ENCODE measurements at places on chromosomes 5 and 9.

GRCh38 chr5:172939071-172939470 is 20.2 kb upstream of the RPL26L1 start:
- DNase-seq: no peak

GRCh38 chr5:104018299-104018698 is 455.7 kb upstream of the NUDT12 start:
- no peak for DNase-seq

- no peak for DNase-seq
Observed at GRCh38 chr5:159186319-159186718, 23.0 kb downstream of the RNF145 start.

DNA sequence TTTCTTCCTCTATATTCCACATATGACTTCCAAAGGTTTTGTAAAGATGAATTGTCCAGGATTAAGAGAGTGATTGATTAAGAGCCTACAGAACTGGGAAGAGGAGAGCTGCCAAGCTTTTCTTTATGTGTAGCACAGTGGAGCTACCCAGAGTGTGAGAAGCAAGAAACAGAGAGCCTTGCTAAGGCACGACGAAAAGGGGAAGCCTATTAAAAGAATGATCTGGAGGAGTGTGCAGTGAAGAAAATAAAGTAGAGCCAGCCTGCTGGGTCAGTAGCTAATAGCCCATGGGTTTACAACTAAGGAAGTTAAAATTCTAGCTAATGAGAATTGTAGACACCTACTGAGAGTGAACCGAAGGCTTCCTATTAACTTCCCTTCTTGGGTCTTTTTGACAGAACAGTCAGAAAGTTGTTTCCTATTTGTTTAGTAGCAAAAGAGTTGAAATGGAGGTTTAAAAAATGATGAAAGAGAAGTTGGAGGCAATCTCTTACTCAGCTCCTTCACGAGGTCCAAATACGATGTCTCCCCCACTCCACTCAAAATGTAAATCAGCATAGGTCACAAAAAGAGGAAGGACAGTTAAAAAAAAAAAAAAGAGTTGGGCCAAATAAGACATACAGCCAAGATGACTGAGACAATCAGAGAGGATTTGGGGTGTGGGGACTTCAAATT is 957 bp upstream of the PRR16 start:
- DNase-seq: no peak

GRCh38 chr5:112390327-112390726 is 28.8 kb downstream of the EPB41L4A start:
- DNase-seq: no peak

DNA sequence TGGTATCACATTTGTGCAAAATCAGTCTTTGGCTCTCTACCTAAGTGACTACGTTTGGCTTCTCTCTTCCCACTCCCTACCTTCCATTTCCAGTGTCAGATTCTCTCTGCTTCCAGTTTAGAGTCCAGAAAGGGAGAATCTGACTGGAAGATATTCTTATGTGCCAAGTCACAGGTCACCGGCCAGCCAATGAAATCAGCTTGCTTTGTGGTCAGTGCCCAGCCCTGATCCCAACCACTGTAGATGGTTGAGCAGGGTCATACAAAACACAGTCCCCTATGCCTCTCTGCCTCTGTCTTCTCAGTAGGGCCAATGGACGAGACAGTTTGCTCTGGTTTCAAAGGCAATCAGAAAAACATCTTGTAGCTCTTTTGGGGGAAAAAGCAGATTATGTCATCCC is 15.6 kb upstream of the EPB41L4B start:
- no peak for DNase-seq

- no peak for DNase-seq
Observed at GRCh38 chr9:130982636-130983358, 26.2 kb upstream of the LAMC3 start.

- DNase-seq: no peak
Observed at GRCh38 chr5:142892021-142892420, 121.8 kb downstream of the ARHGAP26 start.

DNA sequence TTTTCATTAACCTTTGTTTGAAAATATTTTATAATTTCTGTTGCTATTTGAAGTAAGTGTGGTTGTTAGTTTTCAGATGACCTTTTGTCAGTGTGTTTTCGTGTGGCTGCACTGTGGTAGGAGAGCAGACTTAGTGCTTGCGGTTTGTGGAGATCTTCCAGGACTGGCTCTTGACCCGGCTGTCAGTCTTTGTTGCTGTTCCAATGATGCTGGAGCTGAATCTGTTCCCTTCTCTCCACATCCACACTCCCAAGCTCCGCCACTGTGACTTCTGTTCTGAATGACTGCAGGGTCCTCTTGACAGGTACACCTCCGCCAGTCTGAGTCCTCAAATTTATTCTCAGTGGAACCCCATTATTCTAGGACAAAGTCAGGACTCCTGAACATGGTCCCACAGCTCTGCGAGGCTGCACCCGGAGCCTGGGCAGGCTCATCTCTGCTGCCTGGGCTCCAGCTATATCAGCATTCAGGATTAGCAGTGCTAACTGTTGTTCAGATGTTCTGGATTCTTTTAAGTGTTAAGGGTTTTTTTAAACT is 126.0 kb downstream of the WNK2 start:
- DNase-seq: no peak

GRCh38 chr9:106596984-106597383 is 266.0 kb upstream of the ZNF462 start:
- DNase-seq: no peak

GRCh38 chr5:97478483-97478882 is 295.4 kb upstream of the RIOK2 start:
- no peak for DNase-seq

DNA sequence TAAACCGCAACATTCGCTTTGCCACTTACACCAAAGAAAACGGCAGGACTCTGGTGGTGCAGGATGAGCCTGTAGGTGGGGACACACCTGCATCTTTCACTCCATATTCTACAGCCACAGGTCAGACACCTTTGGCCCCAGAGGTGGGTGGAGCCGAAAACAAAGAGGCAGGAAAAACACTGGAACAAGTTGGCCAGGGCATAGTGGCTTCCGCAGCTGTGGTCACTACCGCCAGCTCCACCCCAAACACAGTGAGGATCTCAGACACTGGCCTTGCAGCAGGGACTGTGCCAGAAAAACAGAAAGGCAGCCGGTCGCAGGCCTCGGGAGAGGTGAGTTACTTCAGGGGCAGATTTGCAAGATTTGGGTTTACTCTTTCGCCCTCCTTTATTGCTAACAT is 33.8 kb downstream of the KDM3B start:
- DNase-seq: no peak

DNA sequence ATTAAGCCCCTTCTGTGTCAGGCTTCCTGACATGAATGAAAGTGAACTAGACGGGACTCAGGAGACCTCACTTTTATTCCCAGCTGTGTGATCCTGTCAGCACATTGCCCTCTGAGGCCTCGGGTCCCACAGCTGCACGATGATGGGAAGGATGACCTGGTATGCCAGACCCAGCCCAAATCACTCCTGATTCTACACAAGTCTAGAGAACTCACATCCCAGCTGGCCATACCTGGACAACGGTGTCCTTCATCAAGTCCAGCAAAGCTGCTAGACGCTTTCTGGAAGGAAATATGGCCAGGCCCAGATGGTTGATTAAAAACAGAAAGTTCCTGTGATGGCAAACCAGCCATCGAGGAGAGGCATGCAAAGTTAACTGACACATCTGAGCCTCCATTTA is 118.0 kb upstream of the FSTL4 start:
- DNase-seq: no peak

DNA sequence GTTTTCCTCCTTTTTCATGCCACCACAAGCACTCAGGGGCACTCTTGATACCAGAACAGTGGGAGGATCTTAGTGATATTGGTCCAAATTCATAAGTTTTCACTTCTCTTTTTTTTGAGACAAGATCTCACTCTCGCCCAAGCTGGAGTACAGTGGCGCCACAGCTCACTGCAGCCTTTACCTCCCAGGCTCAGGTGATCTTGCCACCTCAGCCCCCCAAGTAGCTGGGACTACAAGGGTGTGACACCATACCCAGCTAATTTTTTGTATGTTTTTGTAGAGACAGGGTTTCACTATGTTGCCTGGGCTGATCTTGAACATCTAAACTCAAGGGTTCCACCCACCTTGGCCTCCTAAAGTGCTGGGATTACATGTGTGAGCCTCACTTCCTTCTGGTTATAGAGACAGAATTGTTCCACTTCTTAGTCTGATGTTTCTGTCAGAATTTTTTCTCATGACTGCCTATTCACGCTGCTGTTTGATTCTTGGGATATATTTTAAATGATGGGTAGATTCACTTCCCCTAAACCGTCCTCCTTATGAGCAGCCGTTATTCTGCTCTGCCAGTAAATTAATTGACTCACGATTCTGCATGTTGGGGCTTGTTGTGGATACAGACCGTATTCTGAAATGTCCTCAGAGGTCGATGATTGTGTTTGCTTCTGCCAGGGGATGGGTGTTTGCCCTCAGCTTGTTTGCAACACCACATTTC is 30.8 kb downstream of the MTAP start:
- DNase-seq: no peak

GRCh38 chr9:117073539-117074341 is 341.1 kb downstream of the ASTN2 start:
- no peak for DNase-seq

- DNase-seq: no peak
Observed at GRCh38 chr9:114184071-114184470, 28.7 kb downstream of the COL27A1 start.

DNA sequence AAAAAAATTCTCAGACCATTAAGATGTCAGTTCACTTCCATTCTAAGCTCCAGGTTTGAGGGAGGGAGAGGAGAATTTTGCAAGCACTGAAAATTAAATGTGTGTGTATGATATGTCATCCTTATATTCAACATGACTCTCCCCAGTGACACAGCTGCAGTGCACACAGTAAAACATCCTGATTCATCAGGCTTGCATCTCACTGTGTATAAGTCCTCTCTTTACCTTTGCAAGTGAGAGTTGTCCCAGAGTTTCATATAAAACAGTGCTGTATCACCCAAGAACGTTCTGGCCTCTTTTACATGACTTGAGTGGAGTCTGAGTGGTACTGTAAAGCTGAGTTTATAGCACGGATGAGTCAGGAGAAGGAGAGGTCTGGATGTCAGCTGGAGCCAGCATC is 50.0 kb downstream of the DMRT2 start:
- DNase-seq: no peak

DNA sequence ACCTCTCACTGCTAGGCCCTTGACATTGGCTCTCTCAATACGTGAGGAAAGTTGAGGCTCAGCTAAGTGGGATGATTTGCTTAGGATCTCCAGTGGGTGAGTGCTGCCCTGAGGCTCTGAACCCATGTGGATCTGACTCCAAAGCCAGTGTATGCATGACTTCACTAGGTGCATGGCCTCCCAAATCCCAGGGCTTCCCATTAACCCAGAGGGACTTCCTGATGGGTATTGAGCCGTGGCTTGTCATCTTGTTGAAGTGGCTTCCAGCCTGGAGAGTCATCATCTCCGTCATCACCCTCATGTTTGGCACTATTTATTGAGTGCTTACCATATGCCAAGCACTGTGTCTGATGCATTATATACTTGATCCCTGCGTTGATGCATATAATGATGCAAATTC is 37.3 kb upstream of the TEX48 start:
- no peak for DNase-seq

DNA sequence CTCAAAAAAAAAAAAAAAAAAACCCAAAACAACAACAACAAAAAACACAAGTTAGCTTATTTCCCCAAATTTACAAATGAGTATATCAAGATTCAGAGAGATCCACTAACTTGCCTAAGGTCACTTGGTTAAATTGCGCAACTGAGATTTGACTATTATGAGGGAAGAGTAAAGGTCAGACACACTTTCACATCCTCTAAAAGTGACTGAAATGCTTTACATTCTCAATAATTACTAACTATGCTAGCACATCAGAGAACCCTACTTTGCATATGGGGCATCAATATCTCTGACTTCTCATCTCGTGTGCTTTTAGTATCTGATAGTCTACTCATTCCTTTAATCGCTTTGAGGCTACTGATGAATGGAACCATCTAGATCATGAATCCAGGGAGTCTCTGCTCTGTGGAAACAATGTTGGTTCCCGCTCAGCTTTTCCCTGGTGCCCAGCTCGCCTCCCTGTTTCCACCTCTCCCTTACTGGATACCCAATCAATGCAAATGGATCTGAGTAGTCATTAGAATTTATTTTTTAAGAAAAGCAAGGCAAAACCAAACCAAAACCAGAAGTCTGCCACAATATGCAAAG is 182.1 kb upstream of the TRIM32 start:
- no peak for DNase-seq

DNA sequence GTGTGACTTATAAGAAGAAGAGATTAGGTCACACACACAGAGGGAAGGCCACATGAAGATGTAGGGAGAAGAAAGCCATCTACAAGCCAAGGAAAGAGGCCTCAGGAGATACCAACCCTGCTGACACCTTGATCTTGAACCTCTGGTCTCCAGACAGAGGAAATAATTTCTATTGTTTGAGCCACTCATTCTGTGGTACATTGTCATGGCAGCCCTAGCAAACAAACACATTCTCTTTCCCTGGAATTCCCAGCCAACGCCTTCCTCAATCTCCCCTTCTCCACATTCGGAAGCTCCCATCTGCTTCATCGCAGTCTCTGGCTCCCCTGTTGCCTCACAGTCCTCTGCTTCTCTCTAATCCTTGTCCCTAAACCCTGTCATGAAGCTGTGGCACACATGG is 16.7 kb downstream of the PTGS1 start:
- no peak for DNase-seq

- DNase-seq: peak; percentile 50
Observed at GRCh38 chr5:7779019-7780005, 71.6 kb downstream of the CFAP90 start.

DNA sequence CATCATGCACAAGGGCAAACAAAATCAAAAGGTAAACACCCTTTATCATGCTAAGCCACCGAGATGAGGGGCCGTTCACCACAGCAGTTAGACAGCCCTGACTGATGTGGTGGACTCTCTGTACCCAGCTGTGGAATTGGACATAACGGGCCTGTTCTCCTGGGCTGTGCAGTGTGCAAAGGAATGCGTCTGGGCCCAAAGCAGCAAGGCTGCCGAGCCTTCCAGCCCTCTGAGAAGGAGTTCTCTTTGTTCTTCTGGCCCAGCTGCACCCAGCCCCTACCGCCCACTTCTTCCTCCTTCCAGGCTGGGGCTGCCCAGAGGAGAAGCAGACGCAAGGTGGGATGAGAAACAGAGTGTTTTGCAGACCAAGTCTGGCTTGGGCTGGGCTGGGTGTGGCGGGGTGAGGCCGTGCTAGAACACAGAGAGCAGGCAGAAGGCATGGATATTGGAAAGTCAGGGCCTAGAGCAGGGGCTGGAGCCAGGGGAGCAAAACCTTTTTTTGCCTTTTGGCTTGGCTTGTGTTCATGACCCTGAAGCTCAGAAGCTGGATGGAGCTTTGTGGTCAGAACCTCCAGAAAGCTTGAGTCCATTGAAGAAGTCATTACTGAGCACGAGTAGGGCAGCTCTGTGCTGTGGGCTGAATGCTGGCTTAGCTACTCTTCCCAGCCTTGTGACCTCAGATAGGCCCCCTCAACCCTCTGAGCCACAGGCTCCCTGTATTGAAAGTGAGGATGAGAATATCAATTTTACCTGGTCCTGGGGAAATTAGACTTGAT is 49.8 kb upstream of the SH3PXD2B start:
- DNase-seq: no peak
